ENCODE measurements at places on chromosomes 12 and 14. TPM values are rescaled to one million over a fixed set of nuclear protein-coding genes. Genes with fewer than 3 reads are reported as not detected.

DNA sequence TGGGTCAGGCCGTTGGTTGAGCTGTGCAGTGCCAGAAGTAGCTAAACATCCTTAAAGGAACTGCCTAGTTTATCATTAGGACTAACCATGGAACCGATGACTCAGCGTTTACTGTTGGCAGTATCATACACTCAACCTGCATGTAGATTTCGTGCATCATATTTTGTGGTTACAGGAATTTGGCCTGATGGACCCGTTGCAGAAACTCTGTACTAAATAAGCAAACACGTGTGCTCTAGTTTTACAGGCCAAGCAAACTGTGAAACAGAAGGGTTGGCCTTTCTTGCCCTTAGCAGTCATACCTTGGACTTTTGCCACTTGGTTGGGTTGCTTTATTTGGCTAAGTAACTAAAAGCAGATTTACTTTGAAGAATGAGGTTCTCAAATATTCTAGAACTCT, 35.6 kb downstream of the DGLUCY start:
- peak; percentile 100 for DNase-seq

DNA sequence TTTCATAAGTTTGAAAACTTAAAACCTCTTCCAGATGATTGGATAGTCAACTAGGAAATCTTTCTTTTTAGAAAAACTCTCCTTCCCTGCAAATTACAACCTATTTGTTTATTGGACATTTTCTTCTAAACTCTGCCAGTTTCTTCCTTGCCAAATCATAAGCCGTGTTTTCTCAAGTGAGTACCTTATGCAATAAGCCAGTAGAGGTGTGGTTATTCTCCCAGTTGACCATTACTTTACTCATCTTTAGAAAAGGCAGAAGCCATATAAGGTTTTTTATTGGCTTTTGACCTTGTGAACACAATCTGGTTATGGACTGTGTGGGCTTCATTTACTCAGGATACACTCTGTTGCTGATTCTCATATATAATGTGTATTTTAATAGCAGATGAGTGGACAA, 14.6 kb downstream of the ACTR6 start:
- DNase-seq: no peak

DNA sequence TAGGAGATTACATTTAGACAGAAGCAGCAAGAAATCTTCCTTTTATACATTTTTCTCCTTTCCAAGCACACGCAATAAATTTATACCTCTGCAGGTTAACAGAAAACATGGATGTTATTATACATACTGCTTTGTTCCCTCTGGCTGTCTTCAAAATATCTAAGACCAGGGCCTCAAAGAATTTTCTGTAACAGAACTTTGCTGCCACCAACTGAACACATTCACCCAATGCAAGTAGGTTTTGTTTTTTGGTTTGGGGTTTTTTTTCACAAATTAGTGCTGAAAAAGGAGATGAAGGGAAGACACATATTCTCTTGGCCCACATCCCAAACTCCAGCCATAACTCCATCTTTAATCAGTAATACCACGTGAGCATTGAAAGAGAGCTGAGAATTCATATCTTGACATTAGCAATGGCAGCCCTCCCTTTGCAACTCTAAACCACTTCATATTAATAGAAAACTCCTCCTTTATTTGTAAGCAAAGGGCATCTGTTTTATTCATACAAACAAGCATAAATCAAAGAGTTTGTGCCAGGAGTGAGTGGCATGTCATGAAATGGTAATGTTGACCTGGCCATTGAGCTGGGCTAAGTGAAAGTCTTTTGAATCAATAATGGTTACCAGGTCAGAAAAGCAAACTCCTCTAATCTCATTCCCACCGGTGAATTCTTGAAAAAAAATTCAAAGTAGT, 150.8 kb upstream of the FSCB start:
- peak; percentile 0 for DNase-seq

DNA sequence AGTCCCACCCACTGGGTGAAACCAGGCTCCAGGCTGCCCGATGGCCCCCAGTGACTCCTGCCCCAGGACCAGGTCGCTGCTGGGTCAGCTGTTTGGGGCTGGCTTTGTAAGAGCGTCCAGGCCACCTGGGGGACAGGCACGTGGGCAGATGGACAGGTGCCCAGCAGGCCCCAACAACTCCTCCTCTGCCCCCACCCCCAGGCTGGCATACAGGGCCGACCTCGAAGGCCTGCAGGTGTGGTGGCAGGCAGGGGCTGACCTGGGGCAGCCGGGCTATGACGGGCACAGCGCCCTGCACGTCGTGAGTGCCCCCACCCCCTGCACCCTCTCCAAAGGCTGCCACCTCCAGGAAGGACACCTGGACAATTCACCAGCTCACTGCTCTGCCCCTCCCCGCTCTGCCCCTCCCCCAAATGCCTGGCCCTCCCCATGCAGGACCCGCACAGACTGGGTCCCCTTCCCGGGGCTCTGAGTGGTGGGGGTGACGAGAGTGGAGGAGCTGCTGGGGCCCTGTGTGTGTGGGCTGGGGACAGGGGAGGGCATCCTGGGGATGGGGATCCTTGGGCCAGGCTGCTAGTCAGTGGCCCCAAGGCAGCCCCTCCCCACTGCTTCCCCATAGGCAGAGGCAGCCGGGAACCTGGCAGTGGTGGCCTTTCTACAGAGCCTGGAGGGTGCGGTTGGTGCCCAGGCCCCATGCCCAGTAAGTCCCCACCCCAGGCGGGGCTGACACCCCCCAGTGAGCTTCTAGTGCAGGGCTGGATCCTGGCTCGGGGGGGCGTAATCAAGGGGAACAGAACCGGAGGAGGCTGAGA, 26.0 kb downstream of the ASPG start:
- no peak for DNase-seq

DNA sequence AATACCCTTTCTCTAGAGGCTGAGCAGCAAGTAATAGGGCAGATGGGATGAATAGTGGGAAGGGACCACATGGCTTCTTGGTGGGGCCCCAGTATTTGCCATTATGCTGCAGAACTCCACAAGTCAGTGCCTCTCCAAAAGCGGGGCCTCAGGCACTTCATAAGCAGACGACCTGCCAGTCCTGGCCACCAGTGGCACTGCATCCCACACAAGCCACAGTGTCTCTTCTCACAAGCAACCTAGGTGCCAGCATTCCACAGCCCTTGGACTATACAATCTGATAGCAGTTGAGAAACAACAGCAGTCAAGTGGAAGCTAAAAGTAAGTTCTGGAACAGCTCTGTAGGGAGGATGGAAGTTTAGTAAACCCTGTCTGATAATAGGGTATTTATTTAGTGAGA, 4.2 kb upstream of the SLC8A3 start:
- DNase-seq: no peak

DNA sequence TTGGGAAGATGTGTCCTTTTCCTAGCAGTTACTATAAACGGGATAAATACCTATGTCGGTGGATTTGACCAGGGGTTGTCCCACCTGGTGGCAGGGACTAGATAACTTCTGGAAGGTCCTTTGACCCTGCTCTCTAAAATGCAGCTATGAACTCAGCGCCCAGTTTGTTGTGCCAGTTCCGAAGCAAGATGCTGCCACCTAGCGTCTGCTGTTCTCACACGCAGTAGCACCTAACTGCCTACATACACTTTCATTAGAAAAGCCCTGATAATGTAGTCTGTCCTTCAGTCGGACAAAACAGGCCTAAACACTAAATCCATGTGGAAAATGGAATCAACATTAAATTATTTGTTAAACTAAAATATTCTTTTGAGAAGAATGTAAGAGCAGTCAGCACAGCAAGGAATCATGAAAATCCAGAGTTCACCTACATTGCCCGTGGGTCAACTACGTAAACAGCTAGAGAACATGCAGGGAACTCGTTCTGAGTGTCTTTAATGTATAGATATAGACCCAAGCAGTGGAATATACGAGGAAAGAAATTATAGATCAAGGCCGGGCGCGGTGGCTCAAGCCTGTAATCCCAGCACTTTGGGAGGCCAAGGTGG, 51.1 kb upstream of the CRACR2A start:
- peak; percentile 72 for DNase-seq

DNA sequence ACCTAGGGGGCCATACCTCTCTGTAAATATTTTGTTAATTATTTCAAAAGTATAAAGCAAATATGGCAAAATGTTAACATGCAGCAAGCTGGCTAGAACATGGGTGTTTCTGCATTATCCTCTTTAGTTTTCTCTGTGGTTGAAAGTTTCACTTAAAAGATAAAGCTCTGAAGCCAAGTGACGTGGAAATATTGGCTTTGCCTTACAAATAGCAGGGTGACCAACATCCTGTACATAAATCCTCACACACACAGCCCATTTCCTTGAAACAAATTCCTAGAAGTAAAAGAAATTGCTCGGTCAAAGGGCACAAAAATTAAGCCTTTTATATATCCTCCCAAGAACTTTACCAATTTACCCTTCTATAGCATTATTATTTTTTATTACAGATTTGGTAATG, 10.6 kb upstream of the VWF start:
- DNase-seq: peak; percentile 44

GRCh38 chr12:131923260-131923659, 5.8 kb upstream of the PUS1 start:
- no peak for DNase-seq

GRCh38 chr12:94276725-94277124, 128.3 kb downstream of the PLXNC1 start:
- no peak for DNase-seq

The EML1 gene
- total RNA-seq: 42.3 TPM

The TAS2R42 gene
- not detected for total RNA-seq

The TAS2R43 gene
- total RNA-seq: 0.90 TPM

The GNB3 gene
- 0.72 TPM for total RNA-seq

Data from IMR-90 (cell line).